Skeletal muscle cell (primary cell): ENCODE measurements at places on chromosomes 2 and 18.
A peak's percentile ranks its signal among the peaks of the same experiment; 100 is the strongest.

- no peak for DNase-seq
These were observed 74.4 kb upstream of the ASB18 start for GRCh38 chr2:236338495-236339184.

GRCh38 chr2:39546937-39547336 lies 109.9 kb upstream of the MAP4K3 start:
- no peak for DNase-seq

DNA sequence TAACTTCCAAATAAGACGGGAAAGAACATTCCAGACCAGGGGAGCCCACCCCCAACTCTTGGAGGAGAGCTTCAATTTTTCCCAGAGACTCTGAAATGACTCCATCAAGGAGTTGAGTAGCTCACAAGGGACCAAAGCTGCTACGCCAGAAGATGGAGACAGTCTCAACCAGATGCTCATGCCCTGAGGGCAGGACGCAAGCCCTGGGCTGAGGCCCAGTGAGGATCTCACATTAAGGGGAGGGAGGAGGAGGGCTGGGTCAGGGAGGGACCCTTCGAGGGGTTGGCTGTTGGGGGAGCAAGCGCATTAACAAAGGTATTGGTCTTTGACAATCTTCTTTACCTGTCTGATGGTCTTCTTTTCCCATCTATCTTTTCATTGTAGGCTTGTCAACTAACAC lies 141.3 kb upstream of the SLC1A4 start:
- DNase-seq, result no peak

- no peak for DNase-seq
These were observed 10.6 kb downstream of the MYO1B start for GRCh38 chr2:191255756-191256312.

GRCh38 chr18:39770399-39770798 lies 2184.6 kb upstream of the PIK3C3 start:
- DNase-seq, result no peak

DNA sequence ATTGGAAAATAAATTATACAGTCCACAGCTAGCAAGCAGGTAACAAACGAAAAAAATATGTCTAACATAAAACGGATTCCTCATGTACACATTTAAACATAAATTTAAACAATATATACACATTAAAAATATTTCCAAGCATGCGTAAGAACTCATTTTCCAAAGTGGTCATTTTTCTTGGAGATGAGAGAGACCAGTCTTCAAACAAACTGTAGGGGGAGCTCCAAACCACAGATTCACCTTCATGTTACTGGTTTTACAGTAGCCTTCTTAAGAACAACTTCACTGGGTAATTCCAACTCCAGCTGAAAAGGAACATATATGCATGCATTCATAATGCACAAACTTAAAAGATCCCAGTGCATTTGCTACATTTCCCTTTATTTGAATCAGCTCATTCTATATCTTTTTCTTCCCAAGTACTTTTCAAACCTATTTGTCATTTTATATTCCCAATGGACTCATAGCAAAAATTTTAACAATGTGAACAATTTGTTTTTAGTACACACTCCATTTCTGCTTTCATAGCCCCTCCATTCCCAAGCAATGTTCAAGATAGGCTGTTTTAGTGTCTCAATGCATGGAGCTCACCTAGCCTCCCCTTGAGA lies 4.7 kb upstream of the STAMBP start:
- peak; percentile 69 for DNase-seq

- peak; percentile 54 for DNase-seq
These were observed 80.3 kb downstream of the GYPC start for GRCh38 chr2:126736133-126736874.

GRCh38 chr18:79410171-79410641 lies 14.5 kb downstream of the NFATC1 start:
- DNase-seq, result no peak

- no peak for DNase-seq
These were observed 120.5 kb downstream of the CCBE1 start for GRCh38 chr18:59576541-59577385.

GRCh38 chr2:85768713-85769112 lies 14.9 kb downstream of the ATOH8 start:
- no peak for DNase-seq

- DNase-seq, result no peak
These were observed 56.3 kb downstream of the RBKS start for GRCh38 chr2:27833931-27834330.

- no peak for DNase-seq
These were observed 270.9 kb upstream of the TCF4 start for GRCh38 chr18:55858661-55859515.

GRCh38 chr18:79544386-79544963 lies 135.1 kb upstream of the CTDP1 start:
- DNase-seq, result no peak

DNA sequence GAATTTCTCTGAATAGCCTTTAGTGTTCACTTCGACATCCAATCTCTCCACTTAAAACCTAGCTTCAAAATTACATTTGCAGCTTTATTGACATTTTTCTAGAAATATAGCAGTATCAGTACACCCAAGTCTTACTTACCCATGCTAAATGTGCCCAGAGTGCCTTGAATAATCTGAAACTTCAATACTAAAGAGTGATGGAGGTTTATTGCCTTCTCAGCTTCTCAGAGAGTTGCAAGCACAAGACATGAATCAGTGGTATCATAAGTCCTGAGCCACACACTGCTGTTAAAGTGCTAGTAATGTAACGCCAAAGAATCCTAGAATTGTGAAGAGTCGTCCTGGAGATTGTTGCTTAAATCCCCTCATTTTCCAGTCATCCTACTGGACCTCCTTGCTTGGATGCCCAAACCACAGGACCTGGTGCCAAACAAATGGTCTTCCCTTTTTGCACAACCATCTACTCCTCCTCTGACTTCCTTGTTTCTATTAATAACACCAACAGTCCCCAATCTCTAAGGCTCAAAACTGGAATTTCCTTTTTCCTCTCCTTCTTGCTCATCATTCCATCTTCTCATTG lies 83.2 kb upstream of the SPATS2L start:
- peak; percentile 54 for DNase-seq

- no peak for DNase-seq
These were observed 129.5 kb upstream of the NYAP2 start for GRCh38 chr2:225270053-225270452.

GRCh38 chr2:230770804-230771203 lies 58.2 kb downstream of the CAB39 start:
- DNase-seq, result no peak

GRCh38 chr2:55049043-55049820 lies 1.0 kb downstream of the RTN4 start:
- DNase-seq, result no peak

GRCh38 chr2:219766658-219767057 lies 139.2 kb downstream of the SLC4A3 start:
- no peak for DNase-seq

GRCh38 chr2:234593636-234594035 lies 96.8 kb upstream of the ARL4C start:
- peak; percentile 25 for DNase-seq

- no peak for DNase-seq
These were observed 9.3 kb upstream of the SLC16A14 start for GRCh38 chr2:230077851-230078547.

- no peak for DNase-seq
These were observed 277.0 kb downstream of the NEDD4L start for GRCh38 chr18:58320907-58321561.

DNA sequence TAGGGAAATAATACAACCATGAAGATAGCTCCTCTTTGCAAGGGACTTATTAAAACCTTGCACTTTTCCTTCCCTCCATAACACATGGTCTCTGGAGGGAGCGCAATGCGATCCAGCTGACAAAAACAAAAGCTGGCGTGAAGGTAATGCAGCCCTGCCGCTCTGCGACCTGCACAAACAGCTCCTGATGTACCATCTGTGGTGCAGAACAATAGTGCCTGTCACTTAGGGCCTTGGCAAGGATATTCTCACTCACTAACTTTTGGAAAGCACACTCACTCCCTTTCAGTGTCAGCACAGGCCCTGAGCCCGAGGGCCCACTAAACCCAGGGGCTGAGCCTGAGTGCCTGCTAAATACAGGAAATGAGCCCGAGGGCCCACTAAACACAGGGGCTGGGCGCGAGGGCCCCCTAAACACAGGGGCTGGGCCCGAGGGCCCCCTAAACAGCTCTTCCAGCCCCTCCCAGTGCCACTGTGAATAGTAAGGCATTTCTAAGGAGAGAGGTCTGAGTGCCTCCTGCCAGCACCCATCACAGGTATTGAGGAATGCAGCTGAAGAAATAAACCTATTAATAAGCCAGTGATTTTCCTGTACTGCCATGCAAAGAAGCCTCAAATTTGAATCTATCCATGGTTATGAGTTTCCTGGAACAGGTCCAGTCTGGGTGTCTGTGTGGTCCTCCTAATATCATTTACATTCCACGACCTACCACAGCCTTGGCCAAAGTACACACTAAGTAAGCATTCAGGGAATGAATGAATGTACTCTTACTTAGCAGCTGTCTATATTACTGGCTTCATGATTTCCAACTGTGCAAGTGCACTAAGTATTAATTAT lies 9.3 kb downstream of the L3MBTL4 start:
- DNase-seq, result no peak

GRCh38 chr2:237465515-237466148 lies 21.4 kb upstream of the MLPH start:
- DNase-seq, result peak; percentile 97

DNA sequence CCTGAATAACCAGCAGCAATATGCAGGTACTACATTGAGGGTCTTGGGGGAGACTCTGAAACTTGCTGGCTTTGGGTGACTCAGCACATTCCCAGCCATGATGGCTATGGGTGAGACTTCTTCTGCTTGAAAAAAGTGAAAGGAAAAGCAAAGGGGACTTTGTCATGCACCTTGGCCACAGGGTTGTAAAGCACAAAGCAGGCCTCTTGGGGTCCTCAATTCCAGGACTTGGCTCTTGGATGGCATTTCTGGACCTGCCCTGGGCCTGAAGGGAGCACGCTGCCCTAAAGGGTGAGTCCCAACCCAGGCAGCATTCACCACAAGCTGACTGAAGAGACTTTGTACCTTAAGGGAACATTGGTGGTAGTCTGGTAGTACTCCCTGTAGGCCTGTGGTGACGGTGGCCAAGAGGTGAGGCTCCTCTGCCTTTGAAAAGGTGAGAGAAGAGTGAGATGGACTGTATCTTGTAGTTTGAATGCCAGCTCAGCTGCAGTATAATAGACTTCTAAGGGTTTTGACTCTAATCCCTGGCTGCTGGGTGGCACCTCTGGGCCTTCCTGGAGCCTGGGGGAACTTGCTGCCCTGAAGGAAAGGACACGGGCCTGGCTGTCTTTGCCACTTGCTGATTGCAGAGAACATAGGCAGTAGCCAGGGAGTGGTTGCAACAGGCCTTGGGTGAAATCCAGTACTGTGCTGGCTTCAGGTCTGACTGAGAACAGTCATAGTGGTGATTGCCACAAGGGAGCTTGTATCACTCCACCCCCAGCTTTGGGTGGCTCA lies 36.5 kb upstream of the CYTIP start:
- DNase-seq, result peak; percentile 62

DNA sequence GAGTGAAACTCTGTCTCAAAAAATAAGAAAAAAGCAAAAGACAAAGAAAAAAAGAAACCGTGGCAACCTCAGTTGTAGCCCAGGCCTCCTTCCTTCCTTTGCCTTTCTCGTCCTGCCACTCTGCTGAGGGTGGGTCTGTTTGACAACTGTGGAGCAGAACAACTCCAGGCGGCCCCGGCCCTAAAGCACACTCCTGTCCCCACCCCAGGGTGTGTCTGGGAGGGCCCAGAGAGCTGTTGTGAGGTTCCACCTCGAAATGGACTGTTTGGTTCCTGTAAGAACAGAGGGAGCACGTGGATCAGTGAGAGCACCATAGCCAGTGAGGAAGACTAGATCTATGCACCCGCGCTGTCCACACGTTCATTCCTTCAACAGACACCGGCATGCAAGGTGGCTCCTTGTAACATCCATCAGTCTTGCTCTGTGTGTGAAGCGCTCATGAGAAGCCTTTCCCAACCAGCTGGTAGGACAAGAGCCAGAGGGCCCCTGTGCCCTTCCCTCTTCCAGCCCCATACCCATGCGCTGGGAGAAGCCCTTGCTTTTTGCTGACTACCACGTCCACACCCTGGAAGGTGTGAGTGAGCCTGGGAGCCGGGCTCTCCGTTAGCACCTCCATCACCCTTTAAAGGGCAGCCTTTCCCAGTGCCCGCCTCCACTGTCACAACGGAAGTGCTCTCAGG lies 61.6 kb downstream of the SOWAHC start:
- no peak for DNase-seq

GRCh38 chr18:48065601-48065995 lies 135.1 kb upstream of the SMAD2 start:
- DNase-seq, result no peak

DNA sequence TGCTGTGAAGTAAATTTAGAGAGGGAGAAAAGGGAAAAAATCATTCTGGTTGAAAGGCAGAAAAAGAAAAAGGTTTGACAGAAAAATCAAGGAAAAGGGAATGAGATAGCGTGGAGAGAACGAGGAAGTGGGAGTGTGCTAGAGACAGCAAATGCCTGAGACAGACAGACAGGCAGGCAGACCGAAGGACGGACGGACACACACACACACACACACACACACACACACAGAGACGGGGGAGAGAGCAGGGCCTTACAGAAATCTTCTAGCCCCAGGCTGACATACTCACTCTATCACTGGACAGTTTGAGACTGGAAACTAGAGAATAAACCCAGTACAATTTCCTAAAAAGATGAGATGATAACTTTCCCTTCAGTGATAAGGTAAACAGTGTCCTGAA lies 238.4 kb downstream of the ZNF521 start:
- DNase-seq, result no peak

DNA sequence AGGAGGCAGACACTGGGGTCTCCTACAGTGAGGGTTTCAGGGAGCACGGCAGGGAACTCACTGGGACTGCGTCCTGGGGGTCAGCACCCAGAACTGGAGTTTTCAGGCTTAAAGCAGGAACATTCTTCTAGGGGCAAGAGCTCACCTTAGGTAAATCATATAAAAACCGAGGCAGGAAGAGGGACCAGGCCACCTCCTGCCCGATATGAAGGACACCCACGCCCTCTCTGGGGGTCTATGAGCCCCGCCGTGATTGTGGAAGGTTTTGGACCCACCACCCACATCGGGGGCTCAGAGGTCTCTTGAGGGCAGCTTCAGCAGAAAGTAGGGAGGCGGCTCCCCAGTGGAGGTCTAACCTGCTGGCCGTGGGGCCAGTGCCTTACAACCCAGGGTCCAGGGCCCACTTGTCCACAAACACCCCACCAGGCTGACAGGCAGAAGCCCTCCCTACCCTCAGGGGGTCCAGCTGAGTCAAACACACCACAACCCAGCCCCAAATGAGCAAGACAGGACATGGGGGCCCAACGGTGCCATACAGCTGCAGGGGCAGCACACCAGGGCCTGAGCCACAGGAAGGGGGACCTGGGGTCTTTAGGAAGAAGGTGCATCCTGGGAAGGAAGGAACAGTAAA lies 25.3 kb downstream of the CROCC2 start:
- DNase-seq, result no peak

- no peak for DNase-seq
These were observed 31.2 kb upstream of the NTSR2 start for GRCh38 chr2:11701206-11701605.

GRCh38 chr18:65859075-65859474 lies 108.3 kb downstream of the CDH7 start:
- no peak for DNase-seq

DNA sequence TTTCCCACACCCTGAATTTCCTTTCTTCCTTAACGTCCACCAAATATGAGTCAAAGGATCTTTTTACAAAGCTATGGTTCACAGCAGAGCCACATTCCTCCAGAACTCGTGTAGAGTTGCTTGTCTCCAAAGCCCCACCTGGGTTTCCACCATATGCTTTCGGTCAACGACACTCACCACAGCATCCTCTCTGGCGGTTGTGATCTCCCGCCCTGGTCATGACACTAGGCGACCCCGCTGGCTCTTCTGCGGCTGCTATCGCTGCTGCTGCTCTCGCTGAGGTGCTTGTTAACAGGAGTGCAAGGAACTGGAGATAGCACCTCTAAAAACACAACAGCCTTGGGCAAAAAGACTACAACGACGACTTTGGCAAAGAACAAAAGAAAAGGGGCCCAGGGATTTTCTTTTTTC lies 340 bp downstream of the SLC40A1 start:
- DNase-seq, result no peak
